Epithelial cell of proximal tubule (primary cell): ENCODE measurements at places on chromosomes 5 and 9. TPM values are rescaled to one million over a fixed set of nuclear protein-coding genes. Genes with fewer than 3 reads are reported as not detected.

DNA sequence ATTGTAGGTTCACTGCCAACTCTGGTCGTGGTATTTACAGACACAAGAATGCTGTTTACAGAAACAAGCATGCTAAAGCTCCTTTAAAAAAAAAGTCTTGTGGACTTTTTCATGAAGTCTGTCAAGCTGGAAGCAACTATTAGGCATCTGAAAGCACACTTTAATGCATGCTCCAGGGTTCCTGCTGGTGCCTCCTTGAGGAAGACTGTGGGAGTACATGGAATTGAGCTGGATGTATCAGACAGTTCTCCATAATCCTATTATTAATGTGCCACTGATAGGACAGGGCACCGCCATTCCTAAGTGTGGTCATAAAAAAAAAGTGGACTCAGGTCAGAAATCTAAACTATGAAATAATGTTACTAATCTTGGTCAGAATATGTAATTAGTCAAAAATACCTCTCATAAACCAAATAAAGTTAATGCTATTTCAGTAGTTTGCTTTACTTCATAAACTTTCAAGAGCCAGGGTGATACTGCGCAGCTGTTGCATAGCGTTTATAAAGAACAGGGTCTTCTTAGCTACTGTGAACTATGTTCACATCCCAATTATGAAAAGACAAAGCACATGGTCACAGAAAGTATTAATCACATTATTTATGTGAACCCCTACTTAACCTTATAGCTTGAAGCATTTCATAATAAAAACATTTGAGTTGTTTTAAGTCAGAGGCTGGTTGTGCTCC, 390.8 kb upstream of the PTGER4 start:
- no peak for DNase-seq

- DNase-seq = peak; percentile 26
Measured at GRCh38 chr5:97096191-97096590, 46.2 kb downstream of the LIX1 start.

- no peak for DNase-seq
Measured at GRCh38 chr5:178505639-178506407, 84.4 kb downstream of the COL23A1 start.

GRCh38 chr9:130139251-130139650, 33.0 kb upstream of the NCS1 start:
- no peak for DNase-seq

DNA sequence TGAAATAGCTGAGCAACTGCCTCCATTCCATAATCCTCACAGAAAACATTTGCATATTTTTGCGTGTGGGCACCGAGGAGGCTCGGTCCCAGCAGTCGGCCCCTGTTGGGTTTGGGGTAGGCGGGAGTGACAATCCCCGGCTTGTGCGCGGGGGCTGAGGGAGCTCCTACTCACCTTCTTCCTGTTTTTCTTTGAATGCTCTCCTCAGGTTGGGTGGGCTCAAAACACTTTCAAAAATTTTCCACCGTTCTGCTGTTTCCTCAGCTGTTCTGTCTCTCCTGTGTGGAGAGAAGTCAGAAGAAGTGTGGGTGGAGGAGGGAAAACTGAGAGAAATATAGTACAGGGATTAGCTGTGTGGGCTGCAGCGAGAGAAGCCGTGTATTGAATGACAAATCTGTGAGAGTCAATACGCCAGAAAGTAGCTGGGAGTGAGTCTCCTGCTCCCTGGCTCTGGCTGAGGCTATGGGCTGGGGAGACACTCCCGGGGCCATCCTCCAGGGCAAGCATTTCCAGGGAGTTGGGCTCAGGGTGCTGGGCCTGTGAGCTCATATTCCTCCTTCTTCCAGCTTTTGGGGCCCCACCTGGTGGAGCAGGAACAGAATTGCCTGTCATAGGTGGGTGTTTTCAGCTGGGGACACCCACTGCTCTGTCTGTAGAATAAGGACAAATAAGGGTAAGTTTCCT, 84.7 kb downstream of the CMYA5 start:
- DNase-seq = no peak

DNA sequence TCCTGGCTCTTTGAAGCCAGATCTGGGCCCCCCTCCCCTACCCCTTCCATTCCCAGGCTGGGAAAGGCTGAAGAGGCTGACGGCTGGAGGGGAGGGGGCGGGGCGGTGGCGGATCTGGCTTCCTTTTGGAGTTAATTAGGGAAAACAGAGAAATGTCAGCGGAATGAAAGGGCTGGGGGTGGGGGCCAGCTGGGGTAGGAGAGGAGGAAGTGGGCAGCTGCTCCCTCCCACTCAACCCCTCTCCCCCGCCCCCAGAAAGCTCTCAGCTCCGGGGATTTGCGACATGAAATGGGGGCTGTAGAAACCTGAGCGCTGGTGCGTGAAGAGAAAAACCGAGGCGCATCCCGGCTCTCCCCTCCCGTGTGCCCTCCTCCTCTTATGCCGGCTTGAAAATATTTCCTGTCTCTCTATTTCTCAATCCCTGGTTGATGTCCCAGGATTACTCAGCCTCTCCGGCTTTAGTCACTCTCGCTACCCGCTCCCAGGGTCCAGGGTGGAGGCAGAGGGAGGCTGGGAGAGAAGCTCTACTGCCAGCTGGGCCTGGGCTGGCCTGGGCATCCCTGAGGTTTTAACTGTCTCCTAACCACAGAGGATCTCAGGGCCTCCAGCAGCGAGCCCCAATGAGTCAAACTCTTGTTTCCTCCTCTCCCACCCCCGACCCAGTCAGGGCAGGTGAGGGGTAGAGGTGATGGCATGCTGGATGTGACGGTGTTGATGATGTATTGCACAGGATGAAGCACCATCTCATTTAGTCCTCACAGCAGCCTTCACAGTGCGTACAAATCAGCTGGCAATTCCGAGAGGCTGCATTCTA, 20.1 kb downstream of the PCDHGC5 start:
- peak; percentile 66 for DNase-seq

DNA sequence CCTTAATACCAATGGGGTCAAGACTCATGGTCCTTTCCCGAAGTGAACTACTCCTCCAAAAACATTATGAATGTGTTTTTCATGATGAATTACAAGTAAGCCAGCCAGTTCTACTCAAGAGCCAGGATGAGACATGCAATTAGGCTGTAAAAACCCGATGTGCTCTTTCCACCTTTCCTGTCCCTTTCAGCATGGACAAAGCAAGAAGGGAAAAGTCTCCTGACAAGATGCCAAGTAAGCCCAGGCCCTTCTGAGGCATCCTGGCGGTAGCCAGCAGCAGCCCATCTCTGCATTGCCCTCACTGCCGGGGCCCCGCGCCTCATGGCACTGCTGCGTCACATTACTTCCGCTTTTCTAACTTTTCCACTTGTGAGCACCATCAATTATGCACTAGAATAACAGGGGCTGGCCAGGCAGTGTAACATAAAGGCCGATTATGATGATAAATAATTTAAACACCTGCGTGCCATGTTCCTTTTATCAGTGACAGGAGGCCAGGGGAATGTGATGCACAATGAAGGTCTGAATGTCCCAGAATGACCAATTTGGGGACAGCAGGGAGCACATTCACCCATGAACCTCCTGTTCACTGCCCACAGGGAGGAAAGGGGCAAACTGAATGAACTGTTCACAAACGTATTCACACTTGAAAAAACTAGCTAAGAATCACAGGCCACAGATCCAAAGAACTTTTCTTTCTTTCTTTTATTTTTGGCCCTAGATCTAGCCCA, 37.4 kb downstream of the EFNA5 start:
- DNase-seq = no peak

DNA sequence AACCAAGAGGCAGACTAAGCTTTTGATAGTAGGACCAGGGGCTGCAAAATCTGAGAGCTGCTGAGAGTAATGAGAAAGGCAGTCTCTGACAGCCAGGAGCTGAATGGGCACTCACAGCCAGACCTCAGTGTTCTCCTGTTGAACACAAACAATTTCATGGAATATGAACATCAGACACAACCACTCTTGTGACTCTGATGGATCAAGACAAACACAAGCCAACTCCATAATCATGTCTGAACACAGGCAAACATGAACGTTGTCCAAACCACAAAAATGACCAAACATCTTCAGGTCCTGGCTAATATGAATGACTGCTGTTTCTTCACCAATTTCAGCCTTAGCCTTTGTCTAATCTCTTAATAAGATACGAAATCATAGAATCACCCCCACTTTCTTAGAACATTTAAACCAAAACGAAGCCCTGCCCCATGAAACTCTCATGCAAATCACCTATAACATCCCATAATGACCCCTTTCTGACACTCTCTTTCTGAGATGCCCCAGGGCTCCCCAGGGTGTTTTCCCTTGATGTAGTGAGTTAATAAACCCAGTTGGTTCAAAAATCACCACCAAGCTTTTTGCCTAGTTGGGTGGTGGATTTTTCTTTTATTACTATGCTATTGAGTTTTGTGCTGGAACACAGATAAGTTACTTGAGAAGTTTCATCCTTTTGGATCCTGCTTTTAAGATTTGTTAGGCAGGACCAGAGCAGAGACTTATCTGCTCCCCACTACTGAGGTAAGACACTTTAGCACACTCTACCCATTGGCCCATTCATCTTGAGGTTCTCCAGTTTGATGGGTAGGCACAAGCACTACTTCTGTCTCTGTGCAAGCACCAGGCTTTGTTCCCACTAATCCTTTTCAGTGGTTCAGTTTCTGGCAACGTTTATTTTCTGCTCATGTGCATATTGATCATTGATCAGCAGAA, 5.9 kb upstream of the ERAP2 start:
- DNase-seq = no peak

DNA sequence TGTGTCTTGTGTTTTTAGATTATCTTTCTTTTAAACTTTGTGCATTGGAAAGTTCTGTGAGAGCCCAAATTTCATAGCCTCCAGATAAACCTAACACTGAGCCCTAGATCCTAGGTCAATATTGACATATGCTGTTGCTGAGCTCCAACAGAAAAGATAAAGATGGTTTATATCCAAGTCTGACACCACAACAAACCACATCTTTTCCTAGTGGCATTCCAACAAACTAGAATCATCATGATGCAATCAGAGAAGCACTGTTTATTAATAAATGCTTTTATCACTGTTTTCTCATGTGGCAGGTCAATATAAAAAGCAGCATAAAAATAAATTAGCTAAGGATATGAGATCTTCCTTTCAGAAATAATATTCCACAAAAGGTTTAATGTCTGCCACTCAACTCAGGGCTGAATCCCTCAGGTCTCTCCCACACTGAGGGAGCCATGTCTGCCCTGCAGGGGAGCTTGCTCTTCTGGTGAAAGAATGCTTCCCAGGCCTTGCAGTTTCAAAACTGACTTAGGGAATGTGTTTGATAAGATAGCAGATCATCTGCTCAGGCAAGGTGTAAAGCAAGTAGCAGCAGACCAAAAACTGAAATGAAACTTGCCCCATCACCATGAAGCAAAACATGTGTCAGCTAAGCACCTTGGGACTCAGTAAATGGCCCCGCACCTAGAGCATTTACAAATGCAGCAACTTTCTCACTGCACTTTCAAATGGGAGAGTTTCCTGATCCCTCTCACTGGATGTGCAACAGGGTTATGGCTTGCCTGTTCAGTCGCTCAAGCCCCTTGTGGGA, 493.0 kb downstream of the AGTPBP1 start:
- DNase-seq = no peak

DNA sequence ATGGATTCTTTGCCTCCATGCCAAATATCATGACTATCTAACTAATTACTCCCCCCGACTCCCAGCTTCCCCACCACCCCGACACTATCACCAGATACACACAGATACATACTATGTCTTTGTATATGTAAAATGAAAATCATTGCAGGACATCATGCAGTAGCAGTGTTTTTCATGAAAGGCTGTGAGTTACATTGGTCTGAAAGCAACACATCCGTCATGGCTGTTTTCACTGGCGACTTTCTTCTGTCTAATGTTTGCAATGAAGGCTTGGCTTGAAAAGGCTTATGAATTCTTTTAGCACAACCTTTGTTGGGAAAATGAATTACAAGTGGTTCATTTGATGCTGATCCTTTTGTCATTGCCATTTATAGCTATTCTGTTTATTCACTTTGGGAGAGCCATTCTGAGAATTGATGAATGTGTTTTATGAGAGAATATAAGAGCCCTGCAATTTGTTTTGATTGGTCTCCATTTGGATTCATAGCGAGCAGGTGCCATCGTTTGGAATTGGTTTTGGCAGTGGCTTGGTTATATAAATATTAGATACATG, 103.4 kb downstream of the PIP5K1B start:
- no peak for DNase-seq

Gene ARID3C
- total RNA-seq = not detected in 2 replicates

Gene EMB
- total RNA-seq = 4.3 and 4.9 TPM in 2 replicates

Gene TMEM215
- not detected in 2 replicates for total RNA-seq

Gene PTBP3
- 109 and 210 TPM in 2 replicates for total RNA-seq

Gene IRX2
- total RNA-seq = 17.2 and 19.3 TPM in 2 replicates

Gene TSLP
- 0.07 and 0.46 TPM in 2 replicates for total RNA-seq
